ENCODE measurements at places on chromosomes 5 and 9.

DNA sequence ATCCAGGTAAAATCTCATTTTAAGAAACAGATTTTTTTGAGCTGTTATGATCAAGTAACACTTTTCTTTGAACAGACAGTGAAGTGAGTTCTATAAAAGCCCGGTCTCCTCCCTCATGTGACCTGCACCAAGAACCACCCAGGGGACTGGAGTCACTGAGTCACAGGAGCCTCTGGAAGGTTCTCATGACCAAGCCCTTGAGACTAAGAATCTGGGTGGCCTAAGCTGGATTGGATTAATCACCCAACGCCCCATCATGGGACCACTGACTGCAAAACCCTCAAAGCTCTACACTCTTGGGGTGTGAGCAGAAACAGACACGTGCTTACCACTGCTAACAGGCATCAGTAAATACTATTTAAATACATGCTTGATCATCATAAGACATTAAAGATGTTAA lies 48.4 kb downstream of the SECISBP2 start:
- no peak for DNase-seq

DNA sequence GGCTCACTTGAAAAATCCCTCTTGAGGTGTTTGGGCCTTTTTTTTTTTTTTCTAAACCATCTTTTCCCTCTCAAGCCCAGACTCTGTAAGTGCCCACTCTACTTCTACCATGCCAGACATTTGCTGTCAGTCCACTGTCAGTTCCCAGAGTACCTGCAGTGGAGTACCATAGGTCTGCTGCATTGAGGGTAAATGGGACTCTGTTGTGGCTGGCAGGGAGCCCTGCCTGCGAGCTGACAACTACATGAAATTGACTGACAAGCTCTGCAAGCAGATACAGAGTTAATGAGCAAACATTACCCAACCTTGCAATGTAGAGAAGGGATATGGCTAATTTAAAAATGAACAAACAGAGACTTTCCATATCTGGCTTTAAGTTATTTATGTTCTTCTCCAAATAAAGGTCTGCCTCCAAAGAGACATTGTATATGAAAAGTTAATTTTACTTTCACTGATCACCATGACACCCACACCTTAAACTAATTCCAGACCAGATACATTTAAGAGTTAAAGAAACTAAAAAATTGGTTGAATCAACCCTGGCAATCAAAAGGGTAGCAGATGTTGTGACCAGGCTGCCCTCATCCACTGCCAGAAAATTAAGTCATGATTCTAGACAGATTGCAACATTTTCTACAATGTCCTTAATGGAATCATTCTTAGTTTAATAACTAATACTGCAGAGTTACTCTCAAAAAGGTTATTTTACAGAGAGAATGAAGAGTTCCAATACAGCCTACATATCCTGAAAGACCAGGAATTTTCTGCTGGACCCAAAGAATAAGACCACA lies 100.4 kb upstream of the PAM start:
- DNase-seq: no peak

DNA sequence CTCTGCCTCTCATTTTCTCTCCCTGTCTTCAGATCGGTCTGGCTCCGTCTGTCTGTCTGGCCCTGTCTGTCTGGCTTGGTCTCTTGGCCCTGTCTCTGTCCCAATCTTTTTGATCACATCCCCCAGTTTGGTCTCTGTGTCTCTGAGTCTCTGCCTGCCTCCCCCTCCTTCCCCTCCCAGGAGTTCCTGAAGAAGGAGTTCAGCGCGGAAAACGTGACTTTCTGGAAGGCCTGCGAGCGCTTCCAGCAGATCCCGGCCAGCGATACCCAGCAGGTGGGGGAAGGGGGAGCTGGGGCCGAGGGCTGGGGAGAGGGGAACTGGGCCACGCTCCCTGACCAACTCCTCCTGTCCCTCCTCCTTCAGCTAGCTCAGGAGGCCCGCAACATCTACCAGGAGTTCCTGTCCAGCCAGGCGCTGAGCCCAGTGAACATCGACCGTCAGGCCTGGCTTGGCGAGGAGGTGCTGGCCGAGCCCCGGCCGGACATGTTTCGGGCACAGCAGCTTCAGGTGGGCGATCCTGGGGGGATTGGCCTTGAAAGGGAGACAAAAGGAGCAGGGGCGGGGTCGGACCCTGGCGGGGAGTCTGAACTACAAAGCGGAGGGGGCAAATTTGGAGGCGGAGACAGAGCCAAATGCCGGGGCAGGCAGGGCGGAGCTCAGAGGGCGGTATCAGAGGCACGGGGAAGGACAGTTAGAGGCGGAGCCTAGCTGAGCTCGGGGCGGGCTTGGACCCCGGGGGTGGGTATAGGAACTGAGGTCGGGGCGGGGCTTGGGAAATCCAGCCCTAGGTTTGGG lies 9.0 kb downstream of the RGS14 start:
- DNase-seq: peak; percentile 93

GRCh38 chr5:172593721-172594235 lies 47.3 kb upstream of the NEURL1B start:
- DNase-seq: no peak

- DNase-seq: no peak
These were observed 44.0 kb downstream of the FREM1 start for GRCh38 chr9:14866200-14866749.

GRCh38 chr5:4093236-4093635 lies 497.6 kb downstream of the IRX1 start:
- DNase-seq: no peak

DNA sequence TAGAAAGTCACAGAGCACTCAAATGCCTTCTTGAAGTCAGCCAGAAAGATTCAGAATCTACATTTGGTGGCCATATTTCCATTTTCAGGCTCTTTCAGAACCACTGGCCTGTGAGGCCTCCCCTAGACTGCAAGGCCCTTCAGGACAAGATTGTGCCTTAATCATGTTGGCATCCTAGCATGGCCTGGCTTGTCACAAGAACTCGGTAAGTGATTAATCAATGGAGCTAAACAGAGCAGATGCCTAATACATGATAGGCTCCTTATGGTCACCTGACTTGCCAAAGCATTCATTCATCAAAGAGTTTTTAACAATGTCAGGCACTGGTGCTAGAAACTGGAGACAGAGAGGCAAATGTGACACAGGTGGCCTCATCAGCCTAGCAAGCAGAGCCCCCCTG lies 70.3 kb downstream of the PGM5 start:
- DNase-seq: no peak

- no peak for DNase-seq
These were observed 11.0 kb downstream of the CDH10 start for GRCh38 chr5:24633715-24634325.

GRCh38 chr5:177103523-177104253 lies 17.0 kb downstream of the FGFR4 start:
- no peak for DNase-seq

- peak; percentile 60 for DNase-seq
These were observed 811.0 kb upstream of the GRAMD2B start for GRCh38 chr5:125612181-125612721.

DNA sequence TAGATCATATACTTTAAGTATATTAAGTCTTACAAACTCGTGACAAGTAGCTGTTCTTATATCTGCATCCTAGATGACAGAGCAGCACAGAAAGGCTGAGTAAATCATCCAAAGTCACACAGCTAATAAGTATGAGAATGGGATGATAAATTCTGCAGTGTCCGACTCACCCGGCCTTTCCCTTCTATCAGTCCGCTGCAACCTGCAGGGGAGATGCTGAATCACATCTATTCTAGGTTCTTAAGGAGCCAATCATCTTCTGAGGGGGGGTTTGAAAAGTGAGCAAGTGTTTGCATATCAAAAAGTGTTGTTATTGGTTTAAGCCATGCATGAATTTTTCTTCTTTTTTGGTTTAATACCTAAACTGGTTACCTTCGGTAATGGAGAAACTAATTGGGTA lies 38.9 kb downstream of the ADAMTS16 start:
- no peak for DNase-seq

DNA sequence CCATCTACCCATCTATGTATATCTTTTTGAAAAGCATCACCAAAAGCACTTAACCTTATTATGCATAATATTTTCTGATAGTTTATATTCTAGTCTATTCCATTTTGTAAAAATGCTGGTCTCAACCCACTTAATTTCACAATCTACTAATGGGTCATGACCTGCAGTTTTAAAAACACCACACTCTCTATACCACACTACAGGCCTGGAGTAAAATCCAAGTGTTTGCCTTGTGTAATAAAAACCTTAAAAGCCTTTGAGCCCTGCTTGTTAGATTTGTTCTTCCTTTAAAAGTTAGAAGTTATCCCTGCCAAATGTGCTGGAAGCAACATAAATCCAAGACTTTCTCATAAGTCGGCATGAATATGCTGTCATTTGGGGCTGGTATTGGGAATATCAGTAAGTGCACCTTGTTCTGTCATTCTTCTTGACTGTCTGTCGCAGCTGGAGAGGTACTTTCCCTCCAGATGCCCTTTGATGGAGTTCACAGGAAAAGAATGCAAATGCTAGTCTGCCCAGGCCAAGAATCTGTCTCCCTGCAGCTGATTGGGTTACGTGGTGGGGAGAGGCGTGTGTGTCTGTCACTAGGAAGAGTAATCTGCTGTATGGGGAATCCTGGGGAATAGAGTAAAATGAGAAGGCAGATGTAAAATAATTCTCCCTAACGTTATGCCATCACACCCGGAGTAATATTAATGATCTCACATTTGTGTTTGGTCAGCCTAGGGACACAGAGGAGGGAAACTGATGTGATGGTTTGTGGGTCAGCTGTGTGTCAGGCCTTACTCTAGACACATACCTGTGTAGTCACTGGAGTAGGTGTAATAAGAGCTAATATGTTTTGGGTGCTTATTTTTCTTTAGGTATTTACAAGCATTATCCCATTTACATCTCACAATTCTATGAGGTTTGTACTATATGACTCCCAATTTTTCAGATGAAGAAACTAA lies 79.4 kb downstream of the ZNF366 start:
- DNase-seq: no peak

DNA sequence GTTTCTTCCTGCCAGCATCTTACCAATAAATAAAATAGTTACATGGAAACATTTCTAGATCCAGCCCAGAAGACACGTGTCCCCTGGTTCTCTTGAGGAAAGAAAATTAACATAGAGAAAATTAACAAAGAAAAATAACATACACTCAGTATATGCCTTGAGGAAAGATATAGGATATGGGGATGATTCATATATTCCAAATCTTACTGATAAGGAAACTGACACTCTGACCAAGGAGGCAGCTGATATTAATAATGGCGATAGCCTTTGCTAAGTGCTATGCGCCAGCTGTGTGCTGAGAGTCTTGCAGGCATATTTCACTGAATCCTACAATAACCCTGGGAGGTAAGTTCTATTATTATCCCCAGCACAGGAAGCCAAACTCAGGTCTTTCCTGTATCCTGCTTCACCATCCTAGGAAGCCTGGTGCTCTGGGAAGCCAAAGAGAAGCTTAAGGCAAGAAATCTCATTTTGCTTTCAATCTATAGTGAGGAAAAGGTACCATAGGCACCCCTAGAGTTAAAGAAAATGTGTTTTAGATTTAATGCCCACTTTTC lies 302.7 kb upstream of the NREP start:
- no peak for DNase-seq

GRCh38 chr9:96556701-96557461 lies 62.8 kb downstream of the CDC14B start:
- no peak for DNase-seq

DNA sequence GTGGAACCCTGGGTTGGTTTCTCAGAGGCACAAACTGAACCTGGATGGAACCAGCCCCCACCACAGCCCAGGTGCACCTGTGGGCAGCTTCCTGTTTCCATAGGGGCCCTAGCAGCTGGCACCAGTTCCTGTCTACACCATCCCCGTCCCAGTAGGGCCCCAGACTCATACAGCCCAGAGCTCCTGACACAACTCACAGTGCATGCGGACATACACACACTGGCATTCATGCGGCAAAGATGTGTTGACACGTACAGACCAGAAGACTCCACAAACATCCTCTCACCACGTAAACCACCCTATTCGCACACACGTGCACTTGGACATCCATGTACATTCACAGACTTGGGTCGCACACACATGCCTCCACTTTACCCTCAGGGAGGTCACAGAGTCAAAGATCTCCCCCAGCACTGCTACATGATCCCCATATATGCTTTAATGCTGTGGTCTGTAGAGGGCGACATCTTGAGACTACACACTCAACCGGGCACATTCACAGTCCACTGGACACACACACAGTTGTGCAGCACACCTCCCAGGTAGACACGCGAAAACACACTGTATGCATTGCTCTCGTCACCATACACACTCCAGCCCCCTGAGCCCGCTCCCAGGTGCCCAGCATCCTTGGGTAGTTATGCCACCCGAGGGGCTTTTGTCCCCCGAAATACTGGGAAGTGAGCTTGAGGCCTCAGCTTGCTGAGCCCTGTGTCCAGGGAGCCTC lies 22.4 kb downstream of the CXXC5 start:
- no peak for DNase-seq
